ENCODE measurements at places on chromosomes 6 and 20. TPM values are rescaled to one million over a fixed set of nuclear protein-coding genes. Genes with fewer than 3 reads are reported as not detected.

ALDH8A1 gene
- 1.2 TPM for total RNA-seq

OLIG3 gene
- total RNA-seq: 0.67 TPM

HRH3 gene
- total RNA-seq: not detected

LST1 gene
- 43.6 TPM for total RNA-seq

TNFRSF6B gene
- not detected for total RNA-seq

TRIM10 gene
- not detected for total RNA-seq
